Activated CD4-positive, alpha-beta T cell treated with anti-CD3 and anti-CD28 coated beads, Interleukin-2, amount 50 U/mL, for 1 hour (primary cell): ENCODE measurements at places on chromosomes 2 and 18.

- no peak for DNase-seq
Measured at GRCh38 chr2:13227578-13227977, 510.8 kb downstream of the TRIB2 start.

DNA sequence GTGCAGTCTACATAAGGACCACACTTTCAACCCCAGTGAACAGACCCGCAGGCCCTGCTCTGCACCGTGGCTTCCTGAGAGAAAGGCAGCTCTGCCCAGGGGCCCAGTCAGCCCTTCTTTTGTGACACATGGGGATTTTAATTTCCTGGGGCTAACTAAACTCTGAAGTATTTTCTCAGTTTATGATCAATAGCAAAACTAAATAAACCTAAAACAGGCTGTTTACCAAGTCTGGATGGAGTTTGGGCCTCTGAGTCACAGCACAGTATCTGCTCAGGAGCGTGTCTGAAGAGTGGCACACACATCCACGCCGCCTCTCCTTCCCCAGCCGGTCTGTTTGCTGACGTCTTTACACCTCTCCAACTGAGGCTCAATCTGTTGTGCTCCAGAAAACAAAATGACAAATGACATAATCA, 72.3 kb downstream of the LDLRAD4 start:
- peak; percentile 38 for DNase-seq

GRCh38 chr2:9191041-9191481, 15.6 kb upstream of the ASAP2 start:
- no peak for DNase-seq

DNA sequence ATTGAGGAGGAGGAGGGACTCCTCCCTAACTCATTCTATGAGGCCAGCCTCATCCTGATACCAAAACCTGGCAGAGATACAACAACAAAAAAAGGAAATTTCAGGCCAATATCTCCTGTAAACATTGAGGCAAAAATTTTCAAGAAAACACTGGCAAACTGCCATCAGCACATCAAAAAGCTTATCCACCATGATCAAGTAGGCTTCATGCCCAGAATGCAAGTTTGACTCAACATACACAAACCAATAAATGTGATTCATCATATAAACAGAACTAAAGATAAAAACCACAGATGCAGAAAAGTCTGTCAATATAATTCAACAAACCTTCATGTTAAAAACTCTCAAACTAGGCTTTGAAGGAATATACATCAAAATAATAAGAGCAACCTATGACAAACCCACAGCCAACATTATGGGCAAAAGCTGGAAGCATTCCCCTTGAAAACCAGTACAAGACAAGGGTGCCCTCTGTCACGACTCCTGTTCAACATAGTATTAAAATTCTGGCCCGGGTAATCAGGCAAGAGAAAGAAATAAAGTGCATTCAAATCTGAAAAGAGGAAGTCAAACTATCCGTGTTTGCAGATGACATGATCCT, 1014.3 kb downstream of the CBLN2 start:
- DNase-seq = no peak

DNA sequence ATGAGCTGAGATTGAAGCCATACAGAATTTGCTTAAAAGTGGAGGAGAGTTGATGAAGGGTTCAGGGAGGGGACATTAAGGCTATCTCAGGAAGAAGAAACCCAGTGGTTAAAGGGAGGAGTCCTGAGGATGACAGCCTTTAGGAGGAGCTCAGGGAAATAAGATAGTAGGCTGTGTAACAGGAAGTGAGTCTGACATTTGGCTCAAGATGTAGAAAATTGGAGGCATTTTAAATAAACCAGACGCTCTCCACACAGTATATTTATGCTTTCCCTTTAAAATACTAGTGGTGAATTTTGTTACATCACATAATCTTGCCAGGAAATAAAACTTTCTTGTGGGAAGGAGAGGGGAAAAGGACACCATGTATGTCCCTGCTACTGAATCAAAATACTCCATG, 11.6 kb downstream of the KCNH7 start:
- no peak for DNase-seq

DNA sequence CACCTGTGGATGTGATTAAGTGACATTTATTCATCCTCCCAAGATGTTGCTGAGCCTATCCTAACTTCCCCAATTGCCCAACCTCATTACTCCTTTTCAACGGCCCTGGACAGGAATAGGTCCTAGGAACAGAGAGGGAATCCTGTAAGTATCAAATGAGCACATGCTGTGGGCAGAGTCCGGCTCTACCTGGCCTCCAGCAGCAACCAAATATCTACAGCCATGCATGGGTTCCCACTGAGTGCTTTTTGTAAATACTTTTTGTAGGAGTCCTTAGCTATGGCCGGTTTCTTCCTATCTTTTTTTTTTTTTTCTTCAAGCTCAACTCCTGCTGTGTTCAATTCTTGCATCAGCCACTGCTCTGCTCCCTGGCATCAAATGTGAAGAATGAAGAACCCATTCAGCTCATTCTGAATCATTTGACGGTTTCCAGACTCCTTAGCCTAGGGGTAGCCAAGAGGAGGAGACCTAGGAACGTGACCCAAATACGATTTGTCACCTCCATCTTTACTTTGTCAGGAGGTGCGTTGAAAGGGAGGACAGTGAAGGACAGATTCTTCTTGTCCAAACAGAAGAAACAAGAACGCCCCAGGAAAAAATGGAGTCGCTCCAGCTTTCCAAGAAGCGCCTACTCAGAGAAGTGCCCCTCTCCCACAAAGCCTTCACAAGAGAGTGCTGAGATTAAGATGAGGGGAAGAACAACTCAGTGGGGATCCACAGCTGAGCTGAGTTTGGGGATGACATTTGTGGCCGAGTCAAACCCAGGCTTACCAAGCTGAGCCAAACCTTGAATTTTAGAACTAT, 46.7 kb upstream of the LCLAT1 start:
- DNase-seq = no peak

- no peak for DNase-seq
Measured at GRCh38 chr2:72134408-72134996, 13.2 kb downstream of the CYP26B1 start.

DNA sequence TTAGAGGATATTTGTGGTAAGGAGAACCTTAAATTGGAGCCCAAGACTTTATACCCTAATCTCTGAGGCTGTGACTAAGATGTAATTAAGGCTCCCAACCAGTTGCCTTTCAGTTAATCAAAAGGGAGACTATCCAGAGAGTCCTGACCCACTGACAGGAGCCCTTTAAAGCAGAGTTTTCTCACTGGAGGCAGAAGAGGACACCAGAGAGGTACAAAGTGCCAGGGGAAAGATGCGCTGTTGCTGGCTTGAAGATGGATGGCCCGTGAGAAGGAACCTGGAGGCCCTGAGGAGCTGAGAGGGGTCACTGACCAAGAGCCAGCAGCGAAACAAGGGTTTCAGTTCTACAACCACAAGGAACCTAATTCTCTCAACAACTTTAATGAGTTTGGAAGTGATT, 137.3 kb downstream of the TMEM131 start:
- no peak for DNase-seq

GRCh38 chr18:22983175-22983574, 50.0 kb downstream of the RBBP8 start:
- no peak for DNase-seq

GRCh38 chr2:127404466-127405254, 13.6 kb upstream of the PROC start:
- DNase-seq = no peak

DNA sequence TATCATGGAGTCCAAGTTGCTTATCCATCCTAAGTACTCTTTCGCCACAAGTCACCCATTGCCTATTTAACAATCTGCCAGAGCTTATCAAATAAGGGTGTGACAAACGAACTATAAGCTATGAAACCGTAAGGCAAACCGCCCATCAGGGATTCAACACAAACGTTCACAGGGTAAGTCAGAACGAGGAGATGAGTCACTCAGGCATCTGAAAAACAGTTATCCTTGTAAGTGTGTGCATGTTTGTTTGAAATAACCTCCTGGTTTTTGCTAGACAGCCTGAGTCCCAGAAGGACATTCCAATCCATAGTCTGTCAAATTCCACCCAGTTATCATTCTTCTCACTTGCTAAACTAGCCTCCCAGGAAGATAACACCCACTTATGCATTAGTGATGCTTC, 299.1 kb downstream of the PAX3 start:
- DNase-seq = no peak

- DNase-seq = no peak
Measured at GRCh38 chr2:16394072-16394985, 271.3 kb downstream of the CYRIA start.

GRCh38 chr2:84846041-84846663, 34.7 kb downstream of the TRABD2A start:
- no peak for DNase-seq

GRCh38 chr2:108620656-108621055, 86.4 kb downstream of the LIMS1 start:
- DNase-seq = no peak

DNA sequence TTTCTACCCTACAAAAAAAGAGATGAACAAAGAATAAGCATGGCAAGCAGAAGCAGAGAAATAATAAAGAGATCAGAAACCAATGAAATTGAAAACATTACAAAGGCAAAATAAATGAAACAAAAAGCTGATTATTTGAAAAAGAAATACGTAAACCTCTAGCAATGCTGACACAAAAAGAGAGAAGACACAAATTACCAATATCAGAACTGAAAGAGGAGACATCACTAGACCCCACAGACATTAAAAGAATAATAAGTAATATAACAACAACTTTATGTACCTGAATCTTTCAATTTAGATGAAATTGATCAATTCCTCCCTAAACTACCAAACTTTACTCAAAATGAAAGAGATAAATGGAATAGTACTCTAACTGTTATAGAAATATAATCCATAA, 75.9 kb downstream of the TMEM163 start:
- no peak for DNase-seq

DNA sequence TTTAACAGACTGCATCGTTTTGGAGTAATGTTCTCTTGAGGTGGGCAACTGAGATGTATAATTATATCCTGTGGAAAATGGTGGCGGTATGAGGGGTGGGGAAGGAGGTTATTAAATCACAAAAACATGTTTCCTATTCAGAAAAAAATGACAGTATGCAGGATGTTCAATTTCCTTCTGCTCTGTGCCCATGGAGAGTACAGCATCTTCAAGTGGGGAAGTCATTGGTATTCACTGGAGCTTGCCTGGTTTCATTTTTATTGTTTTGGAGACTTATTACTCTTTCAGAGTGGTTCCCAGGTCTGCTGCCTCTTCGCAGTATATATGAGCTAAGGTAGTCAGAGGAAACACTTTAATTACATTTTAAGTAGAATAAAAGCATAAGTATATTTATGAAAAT, 318.8 kb upstream of the RAB12 start:
- DNase-seq = no peak

GRCh38 chr18:67092141-67092540, 424.4 kb downstream of the DSEL start:
- no peak for DNase-seq

- DNase-seq = no peak
Measured at GRCh38 chr18:7766817-7767216, 199.7 kb downstream of the PTPRM start.

DNA sequence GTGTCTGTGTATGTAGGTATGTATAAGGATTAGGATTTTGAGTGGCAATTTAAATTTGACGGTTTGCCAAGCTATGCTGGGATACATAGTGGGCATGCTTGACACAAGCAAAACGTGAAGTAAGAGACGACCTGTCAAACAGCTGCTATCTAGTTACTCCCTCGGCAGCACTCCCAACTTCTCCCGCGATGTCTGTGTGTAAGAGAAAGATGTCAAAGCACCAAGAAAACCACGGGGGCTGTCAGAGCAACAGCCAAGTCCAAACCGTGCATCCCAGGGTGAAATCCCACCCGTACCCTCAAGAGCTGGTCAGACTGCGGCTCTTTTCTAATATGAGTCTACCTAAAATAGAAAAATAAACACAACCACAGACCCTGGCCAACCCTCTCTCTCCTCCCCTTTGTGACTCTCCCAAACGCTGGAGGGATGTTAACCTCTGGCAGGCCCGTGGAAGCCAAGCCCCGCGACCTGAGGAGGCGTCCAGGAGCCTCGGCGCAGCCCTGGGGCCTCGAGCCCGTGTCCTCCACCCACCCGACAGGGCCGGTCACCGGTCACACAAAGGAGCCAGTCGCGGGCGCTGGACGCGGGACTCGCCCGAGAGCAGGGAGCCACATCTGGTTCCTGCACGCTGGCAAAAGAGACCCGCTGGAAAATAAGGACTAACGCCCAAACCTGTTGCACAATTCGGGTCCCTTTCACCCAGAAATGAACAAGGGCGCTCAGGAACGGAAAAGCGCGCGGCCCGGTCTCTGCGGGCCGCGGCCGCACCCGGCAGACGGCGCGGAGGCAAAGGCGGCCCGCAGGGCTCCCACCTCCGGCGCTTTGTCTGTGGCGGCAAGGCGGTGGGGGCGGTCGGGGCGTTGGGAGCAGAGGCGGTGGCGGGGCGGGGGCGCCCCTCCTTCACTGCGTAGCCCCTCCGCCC, 925 bp downstream of the SESTD1 start:
- DNase-seq = peak; percentile 16

DNA sequence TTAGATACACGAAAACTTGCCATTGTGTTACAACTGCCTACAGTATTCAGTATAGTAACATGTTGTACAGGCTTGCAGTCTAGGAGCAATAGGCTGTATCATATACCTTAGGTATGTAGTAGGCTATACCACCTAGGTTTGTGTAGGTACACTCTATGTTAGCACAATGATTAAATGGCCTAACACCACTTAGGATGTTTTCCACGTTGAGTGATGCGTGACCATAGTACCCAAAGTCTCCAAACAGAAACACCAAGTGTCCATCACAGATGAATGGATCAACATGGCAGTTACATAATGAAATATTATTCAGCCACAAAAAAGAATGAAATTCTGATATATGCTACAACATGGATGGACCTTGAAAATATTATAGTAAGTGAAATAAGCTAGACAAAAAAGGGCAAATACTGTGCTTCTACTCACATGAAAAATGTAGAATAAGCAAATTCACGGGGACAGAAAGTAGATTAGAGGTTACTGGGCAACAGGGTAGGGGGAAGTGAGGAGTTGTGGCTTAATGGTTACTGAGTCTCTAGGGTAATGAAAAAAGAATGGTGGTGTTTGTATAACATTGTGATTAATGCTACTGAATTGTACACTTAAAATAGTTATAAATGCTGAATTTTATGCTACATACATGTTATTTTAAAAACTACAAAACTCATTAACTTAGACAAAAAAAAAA, 62.6 kb downstream of the TMEM131 start:
- no peak for DNase-seq

DNA sequence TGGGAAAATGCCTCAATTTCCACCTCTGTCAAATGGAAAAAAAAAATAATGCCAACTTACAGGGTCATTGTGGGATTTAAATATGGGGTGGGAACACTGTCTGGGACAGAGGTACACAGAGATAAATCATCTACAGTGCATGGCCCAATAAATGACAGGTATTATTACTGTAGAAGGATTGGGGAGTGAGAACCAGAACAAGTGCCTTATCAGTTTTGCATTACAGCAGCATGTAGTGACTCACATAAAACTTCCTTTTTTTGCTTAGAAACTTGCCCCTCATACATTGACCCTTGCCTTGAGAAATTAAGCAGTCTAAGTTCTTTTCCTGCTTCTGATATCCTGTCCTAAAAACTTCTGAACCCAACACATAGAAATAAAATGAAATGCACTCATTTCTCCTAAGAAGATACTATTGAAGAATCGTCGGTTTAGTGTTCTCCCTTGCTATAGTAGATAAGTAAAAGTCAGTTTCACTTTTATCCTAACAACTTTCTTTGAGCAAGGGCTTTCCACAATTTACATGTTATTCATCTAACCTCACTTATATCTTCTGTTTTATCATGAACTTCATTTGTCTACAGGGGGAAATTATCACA, 121.0 kb upstream of the HAAO start:
- no peak for DNase-seq

GRCh38 chr2:101696272-101697123, 1.0 kb upstream of the MAP4K4 start:
- DNase-seq = no peak
